Kidney capillary endothelial cell (primary cell): ENCODE measurements at places on chromosomes 7 and 10.

DNA sequence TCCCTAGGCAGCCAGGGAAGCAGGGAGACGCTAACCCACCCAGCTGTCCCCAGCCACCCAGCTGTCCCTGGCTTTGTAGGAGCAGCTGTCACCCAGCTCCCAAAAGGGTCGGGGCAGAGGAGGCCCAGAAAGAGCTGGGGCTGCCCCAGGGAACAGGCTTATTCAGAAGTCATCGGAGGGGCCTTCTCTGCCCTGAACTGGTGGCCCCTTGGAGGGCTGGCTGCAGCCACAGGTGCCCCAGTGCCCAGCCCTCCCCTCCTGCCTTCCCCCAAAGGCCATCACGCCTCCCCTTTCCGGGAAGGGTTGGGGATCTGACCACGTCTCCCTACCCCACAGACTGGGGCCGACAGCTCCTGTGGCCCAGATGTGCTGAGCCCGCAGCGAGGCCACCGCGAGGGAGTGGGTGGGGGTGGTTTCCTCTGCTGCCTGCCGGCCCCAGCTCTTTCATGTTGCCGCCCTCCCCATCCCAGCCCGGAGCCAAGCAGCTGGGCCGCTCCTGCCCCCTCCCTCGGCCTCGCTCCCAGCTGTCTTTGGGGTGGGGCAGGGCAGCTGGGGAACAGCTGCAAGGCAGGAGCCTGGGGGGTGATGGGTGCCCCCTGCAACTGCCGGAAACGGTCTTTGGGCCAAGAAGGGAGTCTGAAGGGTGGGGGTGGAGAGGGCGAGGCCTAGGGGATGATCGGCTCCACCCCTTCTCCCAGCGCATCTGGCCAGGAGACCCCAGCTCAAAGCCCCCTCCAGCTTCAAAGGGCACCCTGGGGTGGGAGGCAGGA, 16.8 kb downstream of the TRIM8 start:
- no peak for DNase-seq

DNA sequence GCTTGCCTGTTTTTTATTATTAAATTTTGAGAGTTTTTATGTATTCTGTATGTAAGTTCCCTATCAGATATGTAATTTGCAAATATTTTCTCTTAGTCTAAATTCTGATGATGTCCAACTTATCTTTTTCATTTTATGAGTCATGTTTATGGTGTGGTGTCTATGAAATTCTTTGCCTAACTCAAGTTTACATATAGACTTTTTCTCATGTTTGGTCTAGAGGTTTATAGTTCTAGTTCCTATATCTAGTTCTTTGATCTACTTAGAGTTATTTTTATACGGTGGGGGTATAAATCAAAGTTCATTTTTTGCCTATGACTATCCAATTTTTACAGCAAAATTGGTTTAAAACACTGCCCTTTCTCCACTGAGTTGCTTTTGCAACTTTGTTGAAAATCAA, 26.3 kb upstream of the CCDC7 start:
- DNase-seq: no peak

DNA sequence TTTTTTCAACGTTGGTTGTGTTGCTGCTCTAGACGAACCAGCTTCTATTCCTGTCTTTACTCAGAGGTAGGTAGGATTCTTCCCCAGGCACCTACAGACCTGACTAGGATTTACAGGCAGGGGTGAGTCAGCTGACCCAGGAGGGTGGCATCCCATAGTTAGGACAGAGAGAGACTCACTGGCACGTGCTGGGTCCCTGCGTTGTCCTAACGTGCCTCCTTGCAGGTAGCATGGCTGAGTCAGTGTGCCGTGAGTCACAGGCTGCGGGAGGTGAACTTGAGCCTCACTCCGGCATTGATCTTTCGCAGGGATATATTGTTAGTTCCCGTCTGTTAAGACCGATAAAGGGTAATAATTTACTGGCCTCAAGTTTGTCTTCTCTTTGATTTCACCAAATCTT, 96.5 kb downstream of the PFKFB3 start:
- no peak for DNase-seq

DNA sequence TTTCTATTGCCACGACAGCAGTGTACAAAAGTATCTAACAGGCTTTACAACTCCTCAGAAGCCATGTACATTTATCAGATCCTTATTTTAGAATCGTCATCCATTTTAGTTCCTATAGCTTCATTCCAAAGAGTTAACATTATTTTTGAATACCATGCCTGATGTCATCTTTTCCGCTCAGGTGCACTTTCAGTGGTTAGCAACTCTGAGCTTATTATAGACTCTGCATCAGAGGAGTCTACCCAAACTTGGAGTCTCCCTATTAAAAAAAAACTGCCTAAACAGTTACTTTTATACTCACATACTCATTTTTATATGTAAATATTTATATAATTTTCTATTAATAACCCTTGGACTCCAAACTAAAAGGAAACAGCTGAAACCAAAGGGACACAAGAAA, 31.6 kb upstream of the PRSS37 start:
- no peak for DNase-seq

DNA sequence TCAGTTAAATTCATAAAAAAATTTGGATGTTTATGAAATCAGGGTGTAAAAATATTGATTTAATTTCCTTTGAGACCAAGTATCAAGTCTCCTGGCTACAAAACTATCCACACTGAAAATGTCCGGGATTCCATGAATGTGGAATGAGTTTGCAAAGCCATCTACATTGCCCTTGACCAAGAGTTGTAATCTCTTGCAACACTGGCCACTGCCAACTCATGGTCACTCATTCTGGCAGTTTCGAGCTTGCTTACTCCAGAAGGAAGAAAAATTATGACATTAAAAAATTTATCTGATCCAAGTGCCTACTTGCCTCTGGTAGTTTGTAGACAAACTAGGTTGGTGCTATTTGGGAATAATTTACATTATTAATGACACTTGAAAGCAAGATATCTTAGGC, 84.2 kb downstream of the NPY start:
- no peak for DNase-seq

DNA sequence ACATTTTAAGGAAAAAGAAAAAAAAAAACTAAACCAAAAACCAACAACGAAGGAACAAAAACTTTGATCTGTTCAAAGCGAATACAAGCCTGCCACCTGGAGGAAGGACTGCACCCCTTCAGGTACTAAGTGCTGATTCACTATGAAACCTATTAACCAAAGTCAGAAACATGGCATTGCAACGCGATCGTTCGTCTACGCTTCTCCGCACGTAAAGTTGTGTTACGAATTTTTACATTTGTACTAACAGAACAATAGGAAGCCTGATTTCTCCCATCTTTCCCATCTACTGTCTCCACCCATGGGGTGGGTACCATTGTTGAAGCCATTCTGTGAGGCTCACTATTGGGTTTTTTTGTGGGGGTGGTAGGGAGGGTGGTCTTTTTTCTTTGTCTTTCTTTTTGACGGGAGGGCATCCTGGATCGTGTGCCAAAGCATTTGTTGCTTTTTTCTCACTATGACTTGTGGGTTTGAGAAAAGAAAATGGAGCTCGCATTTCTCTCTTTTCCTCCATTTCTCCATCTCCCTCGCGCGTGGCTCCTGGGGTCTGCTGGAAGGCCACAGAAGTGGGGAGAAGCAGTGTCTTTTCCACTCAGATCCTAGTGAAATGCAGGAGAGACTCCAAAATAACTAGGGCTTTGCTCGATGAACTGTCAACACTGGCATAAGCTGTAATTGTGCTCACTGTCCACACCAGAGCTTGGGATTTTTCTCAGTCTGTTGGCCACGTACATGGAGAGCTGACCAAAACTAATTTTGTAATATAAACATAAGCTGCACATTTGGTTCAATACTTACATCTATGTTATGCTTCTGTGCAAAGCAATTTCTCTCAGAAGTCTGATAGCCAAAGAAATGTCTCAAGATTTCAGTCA, 100.9 kb upstream of the YAE1 start:
- peak; percentile 43 for DNase-seq

DNA sequence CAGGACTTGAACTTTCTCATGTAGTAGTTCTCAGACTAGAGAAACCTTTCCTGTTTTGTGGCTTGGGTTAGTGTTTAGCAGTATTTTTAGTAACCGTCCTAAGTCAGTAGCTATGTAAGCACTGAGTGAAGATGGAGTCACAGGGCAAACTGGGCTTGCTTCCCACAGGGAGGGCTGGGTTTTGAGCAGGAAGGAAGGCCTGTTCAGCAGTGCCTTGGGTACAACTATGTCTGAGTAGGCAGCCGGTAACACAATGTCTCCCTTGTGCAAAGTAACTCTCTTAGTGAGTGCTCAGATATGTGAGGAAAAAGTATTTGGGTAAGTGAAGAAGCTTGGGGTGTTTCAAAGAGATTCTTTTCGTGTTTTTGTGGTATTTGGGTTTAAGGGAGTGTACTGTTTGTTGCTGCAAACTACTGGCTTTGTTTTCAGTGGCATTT, 96.4 kb downstream of the CCSER2 start:
- DNase-seq: peak; percentile 86

- DNase-seq: no peak
Measured at GRCh38 chr7:142228537-142229104, 29.2 kb downstream of the PRSS58 start.

GRCh38 chr10:93584445-93584844, 16.6 kb downstream of the RBP4 start:
- no peak for DNase-seq

GRCh38 chr7:106369816-106370215, 85.0 kb upstream of the NAMPT start:
- DNase-seq: no peak

DNA sequence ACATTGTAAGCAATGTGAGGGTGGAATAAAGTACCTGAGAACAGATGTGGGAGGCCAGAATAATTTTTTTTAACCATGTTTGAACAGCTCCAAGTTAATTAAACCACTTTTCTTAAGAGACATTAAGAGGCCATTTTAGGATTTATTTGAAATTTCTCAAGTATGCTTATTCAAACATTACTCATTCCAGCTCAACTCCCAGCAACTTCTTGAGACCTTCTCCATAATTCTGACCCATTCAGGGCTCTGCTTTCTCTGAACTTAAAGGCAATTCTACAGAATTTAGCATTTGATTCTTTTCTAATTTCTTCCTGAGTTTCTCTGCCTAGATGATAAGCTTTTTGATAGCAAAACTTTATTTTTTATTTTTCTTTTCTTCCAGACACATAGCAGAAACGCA, 314.5 kb downstream of the CAMK1D start:
- no peak for DNase-seq

- peak; percentile 21 for DNase-seq
Measured at GRCh38 chr10:51000976-51001375, 73.3 kb upstream of the PRKG1 start.

DNA sequence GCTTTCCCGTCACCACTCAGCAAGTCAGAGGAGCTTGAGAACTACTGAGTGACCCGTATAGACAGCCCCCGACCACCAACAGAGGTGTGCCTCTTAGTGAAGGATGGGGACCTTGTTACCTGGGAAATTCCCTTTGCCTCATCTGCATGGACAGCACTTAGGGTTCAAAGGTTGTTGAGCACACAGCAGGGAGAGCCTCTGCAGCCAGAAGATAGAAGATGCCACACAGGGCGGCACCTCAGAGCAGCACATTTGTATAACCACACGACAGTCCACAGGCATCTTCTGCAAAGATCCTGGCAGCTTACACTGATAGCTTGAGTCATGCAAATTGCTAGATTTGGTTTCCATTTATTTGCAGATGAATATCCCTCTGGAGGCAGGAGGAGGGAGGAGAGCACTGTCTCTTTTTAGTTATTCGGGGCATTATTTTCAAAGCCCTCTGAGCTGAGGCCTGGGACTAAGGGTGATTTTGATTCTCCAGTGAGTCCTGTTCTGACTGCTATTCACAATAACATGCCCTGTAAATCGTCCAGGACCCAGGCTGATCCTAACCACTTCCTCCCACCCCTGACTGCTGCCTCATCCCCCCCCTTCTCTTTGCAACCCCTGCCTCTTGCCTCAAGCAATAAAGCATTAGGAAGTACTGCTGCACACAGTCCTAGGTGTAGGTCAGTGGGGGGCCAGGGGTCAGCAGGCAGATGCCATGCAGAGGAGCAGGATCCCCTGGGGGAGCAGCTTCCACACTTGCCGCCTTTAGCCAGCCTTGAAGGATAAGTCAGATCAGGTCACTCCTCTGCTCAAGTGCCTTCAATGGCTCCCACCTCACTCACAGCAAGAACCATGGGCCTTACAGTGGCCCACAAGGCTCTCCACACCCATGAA, 24.6 kb upstream of the INMT start:
- DNase-seq: no peak

DNA sequence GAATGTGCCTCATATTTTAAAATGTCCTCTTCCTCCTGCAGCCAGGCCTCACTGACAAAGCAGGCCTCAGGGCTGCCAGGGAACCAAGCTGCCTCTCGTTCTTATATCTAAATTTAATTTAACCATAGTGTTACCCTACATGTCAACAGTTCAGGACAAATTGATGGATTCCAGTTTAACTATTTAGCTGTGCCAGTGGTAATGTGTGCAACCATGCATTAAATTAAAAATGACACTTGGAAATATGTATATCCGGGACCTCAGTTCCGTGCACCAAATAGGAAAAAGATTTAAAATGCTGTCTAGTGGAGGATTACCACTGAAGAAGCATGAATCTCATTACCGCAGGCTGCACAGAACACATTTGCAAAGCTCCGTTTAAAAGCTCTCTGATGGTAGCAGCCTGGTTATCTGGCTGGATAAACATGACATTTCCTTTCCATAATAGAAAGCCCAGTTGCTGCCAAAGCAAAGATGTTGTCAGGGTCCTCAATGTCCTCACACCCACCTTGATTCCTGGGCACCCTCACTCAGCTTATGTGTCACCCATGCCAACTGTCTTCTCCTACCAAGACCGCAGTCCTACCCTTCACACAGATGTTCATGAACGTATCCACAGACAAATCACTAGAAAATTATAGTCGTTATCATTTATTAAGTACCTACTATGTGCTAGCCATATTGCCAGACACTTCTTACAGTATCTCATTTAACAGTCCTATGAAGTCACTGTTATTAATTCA, 73.3 kb upstream of the FRMD4A start:
- no peak for DNase-seq

DNA sequence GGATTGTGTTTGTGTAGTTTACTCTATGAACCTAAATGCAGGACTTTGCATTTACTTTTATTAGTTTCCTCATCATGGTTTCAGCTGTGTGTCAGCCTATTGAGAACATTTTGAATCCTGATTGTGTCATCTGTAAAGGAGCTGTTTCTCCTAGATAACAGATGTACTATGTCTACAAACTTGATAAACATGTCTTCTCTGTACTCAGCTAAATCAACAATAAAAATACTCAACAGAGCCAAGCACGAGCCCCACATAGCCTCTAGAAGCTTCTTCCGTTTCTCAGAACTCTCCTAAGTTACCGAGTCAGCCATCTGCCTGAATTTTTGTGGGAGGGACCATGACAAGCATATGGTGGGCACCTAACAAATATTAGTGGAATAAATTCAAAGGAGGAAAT, 234.7 kb downstream of the SKAP2 start:
- no peak for DNase-seq
